OCI-M1 (cell line): ENCODE measurements at places on chromosomes 2 and 18.

GRCh38 chr2:108630567-108631405, 88.5 kb upstream of the RANBP2 start:
- no peak for DNase-seq

DNA sequence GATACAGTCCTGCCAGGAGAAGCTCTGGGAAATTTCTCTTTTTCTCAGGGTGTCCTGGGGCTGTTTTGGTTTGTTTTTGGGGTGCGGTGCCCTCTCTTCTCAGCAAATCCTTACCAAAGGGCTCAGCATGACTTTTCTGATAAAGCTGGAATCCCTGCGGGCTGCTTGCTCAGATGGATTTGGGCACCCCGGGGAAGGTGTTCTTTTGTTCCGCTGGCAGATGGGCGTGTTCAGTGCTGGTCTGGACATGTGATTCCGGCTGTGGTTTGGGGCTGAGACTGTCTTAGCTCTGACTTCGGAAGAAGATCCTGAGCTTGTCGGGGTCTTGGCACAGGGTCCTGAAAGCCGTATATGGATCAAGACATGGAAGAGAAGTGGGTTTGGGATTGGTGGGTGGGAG, 134.2 kb upstream of the SPRED2 start:
- DNase-seq, result peak; percentile 3

DNA sequence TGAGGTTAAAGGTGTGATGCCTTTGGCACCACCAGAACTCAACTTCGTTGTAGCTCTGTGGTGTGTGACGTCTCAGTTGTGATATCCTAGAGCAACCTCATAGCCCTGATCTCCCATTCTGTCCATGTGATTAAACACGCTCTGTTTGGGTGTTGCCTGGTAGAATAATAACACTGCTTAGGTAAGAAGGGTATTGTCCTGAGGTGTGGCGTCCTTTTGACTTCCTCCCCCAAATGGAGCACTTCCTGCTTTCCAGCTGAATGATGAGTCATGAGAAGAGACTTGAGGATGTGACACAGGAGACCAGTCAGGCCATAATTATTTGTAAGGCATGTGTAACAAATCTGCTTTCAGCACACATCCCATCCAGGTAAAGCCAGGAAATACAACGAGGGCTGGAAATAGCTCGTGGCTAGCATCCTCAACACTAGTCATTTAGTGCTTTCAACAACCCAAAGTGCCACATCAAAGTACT, 100.7 kb downstream of the RAPGEF4 start:
- peak; percentile 16 for DNase-seq

- no peak for DNase-seq
Observed at GRCh38 chr2:164839914-164840457, 1.6 kb downstream of the COBLL1 start.

DNA sequence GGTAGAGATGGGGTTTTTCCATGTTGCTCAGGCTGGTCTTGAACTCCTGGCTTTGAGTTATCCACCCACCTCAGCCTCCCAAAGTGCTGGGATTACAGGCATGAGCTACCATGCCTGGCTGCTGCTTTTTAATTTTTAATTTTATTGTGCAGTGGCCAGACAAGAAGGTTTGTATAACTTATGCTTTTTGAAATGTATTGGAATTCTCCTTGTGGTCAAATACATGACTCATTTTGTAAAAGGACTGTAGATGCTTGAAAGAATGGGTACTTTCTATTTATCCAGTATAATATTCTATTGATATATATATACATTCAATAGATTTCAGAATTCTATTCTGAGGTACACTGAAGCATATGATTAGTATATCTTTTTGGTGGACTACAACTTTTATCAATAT, 82.6 kb upstream of the ST3GAL5 start:
- no peak for DNase-seq

DNA sequence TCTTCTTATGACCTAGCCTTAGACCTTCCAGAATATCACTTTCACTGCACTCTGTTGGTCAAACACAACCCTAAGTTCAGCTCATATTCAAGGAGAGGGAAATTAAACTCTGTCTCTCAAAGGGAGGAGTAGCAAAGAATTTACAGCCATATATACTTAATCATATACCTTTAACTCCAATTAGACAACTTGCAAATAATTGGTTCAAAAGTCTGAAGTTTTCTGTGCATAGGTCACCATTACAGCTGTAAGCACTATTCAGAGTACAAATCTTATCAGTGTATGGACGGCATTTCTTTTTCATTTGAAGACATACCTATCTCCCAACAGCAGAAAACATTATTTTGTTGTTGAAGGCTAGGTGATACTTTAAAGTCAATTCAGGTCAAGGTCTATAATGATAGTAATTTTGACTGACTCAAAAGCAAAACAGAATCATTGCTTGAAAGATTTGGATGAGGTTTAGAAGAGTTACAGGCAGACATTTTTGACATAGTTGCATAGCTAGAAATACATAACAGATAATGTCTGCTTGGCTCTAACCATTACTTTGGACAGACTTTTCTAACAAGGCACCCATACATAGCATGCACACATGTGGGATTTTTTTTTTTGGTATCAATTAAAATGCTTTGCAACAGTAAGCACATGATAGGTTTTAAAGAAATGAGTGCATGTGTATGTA, 131.5 kb downstream of the CPS1 start:
- no peak for DNase-seq

- DNase-seq, result no peak
Observed at GRCh38 chr2:8974016-8974415, 29.5 kb downstream of the MBOAT2 start.

GRCh38 chr18:75405351-75405750, 22.2 kb downstream of the SMIM21 start:
- no peak for DNase-seq

GRCh38 chr2:16718576-16719484, 53.2 kb upstream of the CYRIA start:
- DNase-seq, result no peak

GRCh38 chr2:223055140-223055539, 3.1 kb downstream of the KCNE4 start:
- peak; percentile 77 for DNase-seq

GRCh38 chr2:62074233-62074632, 121.7 kb upstream of the B3GNT2 start:
- DNase-seq, result no peak

- no peak for DNase-seq
Observed at GRCh38 chr2:225290757-225291400, 108.6 kb upstream of the NYAP2 start.

- DNase-seq, result peak; percentile 77
Observed at GRCh38 chr2:23497063-23497462, 112.1 kb downstream of the KLHL29 start.

- DNase-seq, result no peak
Observed at GRCh38 chr2:175874291-175874690, 127.8 kb downstream of the LNPK start.

DNA sequence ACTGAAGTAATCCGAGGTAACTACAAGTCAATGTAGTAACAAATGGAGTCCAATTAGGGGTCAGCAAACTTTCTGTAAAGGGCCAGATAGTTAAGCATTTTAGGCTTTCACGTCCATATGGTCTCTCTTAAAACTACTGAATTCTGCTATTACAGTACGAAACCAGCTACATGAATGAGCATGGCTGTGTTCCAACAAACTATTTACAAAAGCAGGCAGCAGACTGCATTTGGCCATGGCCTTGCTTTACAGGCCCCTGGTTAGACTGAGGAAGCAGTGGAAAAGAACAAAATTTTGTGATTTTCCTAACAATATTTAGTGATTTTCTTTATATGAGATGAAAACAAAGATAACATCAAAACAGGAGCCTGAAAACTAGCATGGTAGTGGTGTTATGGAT, 64.0 kb downstream of the RTN4 start:
- DNase-seq, result no peak

GRCh38 chr2:71907503-71907902, 240.2 kb downstream of the CYP26B1 start:
- DNase-seq, result no peak

GRCh38 chr2:229715895-229716507, 1.6 kb upstream of the DNER start:
- peak; percentile 73 for DNase-seq

DNA sequence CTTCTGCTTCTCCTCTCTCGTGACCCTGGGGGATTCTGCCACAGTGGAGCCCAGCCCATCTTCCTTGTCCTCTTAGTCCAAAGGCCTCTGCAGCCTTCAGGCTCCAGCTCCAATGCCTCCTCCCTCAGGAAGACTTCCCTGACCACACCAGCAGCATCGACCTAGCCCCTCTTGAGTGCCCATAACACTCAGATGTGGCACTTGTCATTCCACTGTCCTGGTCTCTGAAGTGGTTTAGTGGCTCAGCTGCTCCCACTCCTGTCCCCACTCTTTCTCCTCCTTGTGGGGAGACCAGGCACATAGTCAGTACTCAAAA, 97.5 kb downstream of the STPG4 start:
- no peak for DNase-seq

- no peak for DNase-seq
Observed at GRCh38 chr2:29377788-29378187, 262.6 kb downstream of the CLIP4 start.

DNA sequence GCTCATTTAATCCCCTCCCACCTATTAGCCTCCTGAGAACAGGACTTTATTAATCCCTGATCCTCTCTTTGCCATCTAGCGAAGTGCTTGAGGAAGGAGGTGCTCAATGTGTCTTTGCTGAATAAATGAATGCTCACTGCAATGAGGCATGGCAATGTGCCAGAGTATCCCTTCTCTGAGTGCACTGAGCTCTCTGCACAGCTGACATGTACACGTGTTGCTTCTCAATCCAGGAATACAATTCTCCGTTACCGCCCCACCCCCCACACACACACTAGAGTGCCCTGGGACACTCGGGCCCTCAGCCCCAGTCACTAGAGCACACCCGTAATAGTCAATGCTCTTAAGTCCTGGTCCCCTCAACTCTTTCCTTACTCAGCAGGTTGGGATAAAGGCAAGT, 41.4 kb downstream of the FAM178B start:
- no peak for DNase-seq

DNA sequence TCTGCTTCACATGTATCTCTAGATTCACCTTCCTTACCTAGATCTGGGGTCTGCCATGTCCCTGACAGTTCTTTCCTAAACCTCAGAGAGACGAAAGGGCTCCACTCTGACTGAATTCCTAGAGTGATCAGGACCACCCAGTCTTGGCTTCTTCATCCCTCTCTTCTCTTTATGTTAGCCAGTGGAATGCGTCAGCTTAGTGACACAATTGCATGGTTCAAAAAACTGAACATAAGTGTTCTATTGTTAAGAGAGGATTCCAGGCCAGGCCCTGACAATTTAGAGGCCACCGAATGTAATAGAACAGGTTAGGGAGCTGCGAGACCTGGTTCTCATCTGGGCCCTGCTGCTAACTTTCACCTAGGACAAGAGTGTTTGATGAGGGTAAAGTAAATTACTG, 10.0 kb downstream of the PRELID3A start:
- no peak for DNase-seq

GRCh38 chr18:45274026-45274425, 341.2 kb upstream of the SLC14A2 start:
- no peak for DNase-seq

- DNase-seq, result no peak
Observed at GRCh38 chr2:169348321-169349024, 13.9 kb downstream of the LRP2 start.

- DNase-seq, result no peak
Observed at GRCh38 chr2:132668987-132669907, 758 bp downstream of the LYPD1 start.

GRCh38 chr18:10245031-10245845, 209.2 kb upstream of the APCDD1 start:
- DNase-seq, result no peak

DNA sequence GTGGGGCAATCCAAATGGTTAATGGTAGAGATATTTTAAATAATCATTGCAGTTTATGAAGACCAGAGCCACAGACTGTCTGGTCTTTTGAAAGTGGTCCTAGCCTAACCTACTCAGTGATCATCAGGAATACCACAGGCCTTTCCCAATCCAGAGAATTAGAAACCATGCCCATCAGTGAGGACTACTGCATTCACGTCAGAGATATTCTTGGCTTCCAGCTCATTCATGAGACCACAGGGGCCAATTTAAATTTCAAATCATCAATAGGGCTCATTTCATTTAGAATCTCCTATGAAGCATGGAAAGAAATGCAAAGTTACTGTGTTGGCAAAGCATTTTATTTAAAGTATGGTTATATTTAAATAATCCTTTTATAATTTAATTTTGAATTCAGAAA, 362.3 kb upstream of the KCNJ3 start:
- no peak for DNase-seq

DNA sequence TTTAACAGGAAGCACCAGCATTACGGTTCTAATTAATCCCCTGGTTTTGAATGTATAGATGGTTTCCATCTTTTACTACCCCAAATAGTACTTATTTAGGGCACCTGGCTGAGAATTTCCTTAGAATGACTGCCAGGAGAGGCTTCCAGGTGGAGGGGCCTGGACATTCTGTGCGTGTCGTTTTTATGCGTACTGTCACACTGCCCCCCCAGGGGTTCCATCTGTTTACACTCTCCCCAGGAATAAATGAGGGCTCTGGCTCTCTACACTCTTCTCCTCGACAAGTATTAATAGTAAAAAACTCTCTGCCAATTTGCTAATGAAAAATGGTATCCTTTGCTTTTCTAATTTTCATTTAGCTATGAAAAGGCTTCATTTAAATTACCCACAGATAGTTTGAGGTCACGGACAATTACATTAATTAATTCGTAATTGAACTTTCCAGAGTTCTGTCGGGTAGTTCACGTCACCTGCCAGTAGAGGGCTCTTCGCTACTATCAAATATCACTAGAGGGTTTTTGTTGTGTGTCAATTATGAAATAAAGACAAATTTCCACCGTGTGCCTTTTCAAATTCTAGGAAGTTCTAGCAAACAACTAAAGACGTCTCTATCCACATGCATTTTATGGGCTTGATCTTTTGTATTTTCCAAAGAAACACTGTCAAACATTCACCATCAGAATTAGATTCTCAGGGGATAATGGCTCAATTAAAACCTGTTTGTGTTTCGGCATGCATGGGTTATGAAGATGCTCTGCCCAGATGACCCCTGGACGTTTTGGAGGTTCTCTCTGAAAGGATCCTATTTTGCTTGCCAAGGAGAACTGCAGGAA, 88.8 kb upstream of the ASB18 start:
- peak; percentile 44 for DNase-seq

DNA sequence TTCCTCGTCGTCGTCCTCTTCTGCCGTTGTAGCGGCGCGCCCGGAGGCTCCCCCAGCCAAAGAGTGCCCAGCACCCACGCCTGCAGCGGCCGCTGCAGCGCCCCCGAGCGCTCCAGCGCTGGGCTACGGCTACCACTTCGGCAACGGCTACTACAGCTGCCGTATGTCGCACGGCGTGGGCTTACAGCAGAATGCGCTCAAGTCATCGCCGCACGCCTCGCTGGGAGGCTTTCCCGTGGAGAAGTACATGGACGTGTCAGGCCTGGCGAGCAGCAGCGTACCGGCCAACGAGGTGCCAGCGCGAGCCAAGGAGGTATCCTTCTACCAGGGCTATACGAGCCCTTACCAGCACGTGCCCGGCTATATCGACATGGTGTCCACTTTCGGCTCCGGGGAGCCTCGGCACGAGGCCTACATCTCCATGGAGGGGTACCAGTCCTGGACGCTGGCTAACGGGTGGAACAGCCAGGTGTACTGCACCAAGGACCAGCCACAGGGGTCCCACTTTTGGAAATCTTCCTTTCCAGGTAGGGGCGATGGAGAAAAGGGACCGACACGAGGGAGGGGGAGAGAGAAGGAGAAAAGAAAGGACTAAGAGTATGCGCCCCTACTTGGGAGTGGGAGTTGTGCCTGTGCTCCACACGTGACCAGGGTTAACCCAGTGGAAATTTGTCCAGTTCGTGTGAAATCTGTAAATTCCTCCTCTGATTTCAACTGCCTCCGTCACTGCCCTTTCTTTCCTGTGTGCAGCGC, 800 bp downstream of the HOXD13 start:
- DNase-seq, result no peak

GRCh38 chr2:72815655-72816278, 10.1 kb downstream of the EXOC6B start:
- DNase-seq, result no peak

- DNase-seq, result no peak
Observed at GRCh38 chr2:185215497-185215896, 523.1 kb upstream of the FSIP2 start.
